ENCODE measurements at places on chromosomes 4 and X.

GRCh38 chrX:100487795-100488194 is 77.7 kb upstream of the PCDH19 start:
- no peak for DNase-seq

DNA sequence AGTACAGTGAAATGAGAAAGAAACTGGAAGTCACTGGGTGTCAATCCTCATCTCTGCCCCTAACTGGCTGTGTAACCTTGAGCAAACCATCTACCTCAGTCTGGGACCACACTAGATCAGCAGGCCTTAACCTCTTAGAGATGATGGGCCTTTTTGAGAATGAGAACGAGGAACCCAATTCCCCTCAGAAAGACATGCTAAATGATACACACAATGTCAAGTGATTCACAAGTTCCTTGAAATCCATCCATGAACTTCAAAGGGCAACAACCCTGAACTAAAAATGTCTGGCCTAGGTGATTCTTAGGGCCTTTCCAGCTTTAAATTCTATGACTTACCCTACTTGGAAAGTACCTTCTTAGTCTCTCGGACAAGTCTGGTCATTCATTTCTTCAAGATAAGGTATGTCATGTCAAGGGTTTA is 47.4 kb downstream of the ACSL4 start:
- no peak for DNase-seq

DNA sequence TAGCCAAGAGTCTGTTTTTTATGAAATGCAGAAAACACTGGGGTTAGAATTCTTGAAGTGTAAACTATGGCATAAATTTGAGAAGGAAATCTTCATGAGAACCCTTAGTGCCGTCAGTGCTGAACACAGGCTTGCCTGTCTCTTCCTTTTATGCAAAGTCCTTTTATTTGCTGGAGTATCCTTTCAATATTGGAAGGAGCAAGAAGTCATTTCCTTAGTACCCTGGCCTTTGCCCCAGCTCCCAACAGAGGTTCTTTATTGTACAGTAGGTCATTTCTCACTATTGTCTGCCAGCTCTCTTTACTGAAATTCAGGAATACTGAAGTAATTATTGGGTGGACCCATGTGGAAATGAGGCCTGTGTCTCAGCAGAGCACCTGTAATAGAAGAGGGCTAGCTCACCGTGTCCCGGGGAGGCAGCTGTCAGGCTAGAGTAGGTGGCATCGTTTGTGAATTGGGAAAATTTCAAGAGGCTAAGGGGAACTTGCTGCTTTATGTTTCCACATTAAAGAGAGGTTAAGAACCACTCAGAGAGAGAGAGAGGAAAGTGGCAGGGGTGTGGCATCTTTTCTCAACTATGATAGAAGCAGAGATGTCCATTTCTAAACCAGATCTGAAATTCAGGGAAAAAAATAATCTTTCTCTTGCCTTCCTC is 8.7 kb downstream of the FHDC1 start:
- no peak for DNase-seq

GRCh38 chrX:46254641-46255040 is 290.6 kb downstream of the ZNF674 start:
- no peak for DNase-seq

- DNase-seq: no peak
Observed at GRCh38 chr4:104465201-104465600, 29.5 kb downstream of the CXXC4 start.

GRCh38 chr4:176259330-176260090 is 9.5 kb downstream of the ASB5 start:
- no peak for DNase-seq

- no peak for DNase-seq
Observed at GRCh38 chr4:68451246-68452211, 4.3 kb downstream of the TMPRSS11E start.

GRCh38 chrX:54721424-54721823 is 76.6 kb downstream of the ITIH6 start:
- DNase-seq: no peak

DNA sequence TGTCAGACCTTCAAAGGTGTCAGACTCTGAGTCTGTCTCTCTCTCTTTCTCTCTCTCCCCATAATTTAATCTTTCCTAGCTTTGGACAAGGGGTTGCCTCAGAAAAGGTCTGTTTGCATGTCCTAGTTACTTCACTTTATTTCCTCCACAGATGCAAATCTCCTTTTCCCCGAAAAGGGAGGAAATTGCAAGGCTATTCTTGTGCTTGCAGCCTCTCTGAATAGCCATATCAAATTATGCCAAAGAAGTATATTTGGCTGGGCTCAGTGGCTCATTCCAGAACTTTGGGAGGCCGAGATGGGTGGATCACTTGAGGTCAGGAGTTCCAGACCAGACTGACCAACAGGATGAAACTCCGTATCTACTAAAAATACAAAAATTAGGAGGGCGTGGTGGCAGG is 145.6 kb upstream of the GATB start:
- no peak for DNase-seq
